Activated naive CD4-positive, alpha-beta T cell treated with anti-CD3 and anti-CD28 coated beads for 36 hours (primary cell): ENCODE measurements at places on chromosomes 16 and 17.
A peak's percentile ranks its signal among the peaks of the same experiment; 100 is the strongest.

DNA sequence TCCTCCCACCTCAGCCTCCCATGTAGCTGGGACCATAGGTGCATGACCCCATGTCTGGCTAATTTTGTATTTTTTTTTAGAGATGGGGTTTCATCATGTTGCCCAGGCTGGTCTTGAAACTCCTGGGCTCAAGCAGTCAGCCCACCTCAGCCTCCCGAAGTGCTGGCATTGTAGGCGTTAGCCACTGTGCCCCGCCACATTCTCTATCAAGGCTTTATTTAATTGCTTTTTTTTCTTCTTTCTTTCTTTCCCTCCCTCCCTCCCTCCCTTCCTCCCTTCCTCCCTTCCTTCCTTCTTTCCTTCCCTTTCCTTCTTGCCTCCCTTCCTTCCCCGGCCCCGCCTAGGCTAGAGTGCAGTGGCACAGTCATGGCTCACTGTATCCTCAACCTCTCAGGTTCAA, 23.7 kb downstream of the RSPRY1 start:
- no peak for DNase-seq

DNA sequence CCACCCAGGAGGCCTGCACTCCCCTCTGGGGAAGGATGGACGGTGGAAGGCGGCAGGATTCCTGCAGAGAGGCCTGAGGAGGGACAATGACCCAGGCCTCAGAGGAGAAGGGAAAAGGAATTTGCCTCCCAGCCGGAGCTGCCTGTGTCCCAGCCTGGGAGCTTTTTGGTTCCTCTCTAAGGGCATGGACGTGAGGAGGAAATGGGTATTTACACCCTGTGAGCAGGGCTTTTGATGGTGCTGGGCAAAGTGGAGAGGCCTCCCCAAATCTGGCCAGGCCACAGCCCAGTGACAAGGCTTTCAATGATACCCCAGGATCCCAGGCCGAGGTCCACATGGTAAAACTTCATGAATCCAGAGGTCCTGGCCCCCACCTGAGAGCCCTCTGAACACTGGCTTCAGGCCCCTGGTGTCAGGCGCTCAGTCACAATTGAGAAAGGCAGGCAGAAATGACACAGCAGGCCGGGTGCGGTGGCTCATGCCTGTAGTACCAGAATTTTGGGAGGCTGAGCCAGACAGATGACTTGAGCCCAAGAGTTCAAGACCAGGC, 56.0 kb upstream of the DOC2B start:
- no peak for DNase-seq

- DNase-seq, result peak; percentile 56
Observed at GRCh38 chr17:72118335-72119076, 2.3 kb upstream of the SOX9 start.

GRCh38 chr16:35747658-35748455, 2288.4 kb downstream of the TP53TG3F start:
- DNase-seq, result no peak

GRCh38 chr16:77308163-77308561, 109.0 kb downstream of the SYCE1L start:
- peak; percentile 10 for DNase-seq

DNA sequence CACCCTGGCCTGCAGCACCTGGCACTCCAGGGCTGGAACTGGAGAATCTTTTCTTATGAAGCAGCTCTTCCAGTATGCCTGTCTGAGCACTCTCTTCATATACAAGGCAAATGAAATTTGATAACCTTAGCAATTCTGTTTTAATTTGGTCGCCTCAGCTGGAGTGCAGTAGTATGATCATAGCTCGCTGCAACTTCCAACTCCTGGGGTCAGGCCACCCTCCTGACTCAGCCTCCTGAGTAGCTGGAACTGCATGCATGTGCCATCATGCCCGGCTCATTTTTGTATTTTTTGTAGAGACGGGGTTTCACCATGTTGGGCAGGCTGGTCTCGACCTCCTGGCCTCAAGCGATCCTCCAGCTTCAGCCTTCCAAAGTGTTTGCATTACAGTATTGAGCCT, 140.8 kb upstream of the CHMP6 start:
- DNase-seq, result no peak

GRCh38 chr17:59436900-59437299, 105.4 kb downstream of the YPEL2 start:
- no peak for DNase-seq

- no peak for DNase-seq
Observed at GRCh38 chr17:63426917-63427308, 19.2 kb downstream of the CYB561 start.

DNA sequence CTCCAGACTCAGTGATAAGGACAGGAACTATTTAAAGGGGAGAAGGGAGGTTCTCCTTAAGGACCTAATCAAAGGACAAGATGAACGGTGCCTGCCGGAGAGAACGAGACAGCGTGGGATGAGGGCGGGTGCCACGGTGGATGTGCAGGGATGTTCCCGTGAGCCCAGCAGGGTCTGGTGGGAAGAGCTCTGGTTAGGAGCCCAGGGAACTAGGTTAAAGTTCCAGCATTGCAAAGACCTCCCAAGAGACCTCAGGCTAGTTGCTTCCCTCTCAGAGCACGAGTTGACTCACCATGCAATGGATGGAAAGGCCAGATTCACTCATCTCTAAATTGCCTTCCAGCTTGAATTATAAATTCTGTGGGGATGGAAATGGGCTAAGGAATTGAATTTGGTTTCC, 14.7 kb downstream of the CCR7 start:
- peak; percentile 9 for DNase-seq

GRCh38 chr17:8412089-8412488, 14.5 kb upstream of the RNF222 start:
- no peak for DNase-seq

- DNase-seq, result no peak
Observed at GRCh38 chr16:71859762-71860521, 14.2 kb downstream of the ATXN1L start.

DNA sequence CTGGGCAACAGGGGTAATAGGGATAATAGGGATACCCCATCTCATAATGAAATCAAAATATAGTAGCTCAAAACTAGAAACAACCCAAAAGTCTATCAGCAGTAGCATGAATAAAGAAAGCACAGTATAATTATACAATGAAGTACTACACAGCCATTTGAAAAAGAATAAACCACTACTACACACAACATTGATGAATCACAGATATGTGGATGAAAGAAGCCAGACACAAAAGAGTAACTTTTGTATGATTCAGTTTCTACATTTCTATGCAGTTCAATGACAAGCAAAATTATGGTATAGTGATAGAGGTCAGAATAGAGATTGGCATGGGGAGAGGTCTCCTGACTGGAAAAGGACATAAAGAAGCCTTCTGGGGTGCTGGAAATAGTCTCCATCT, 2.8 kb upstream of the HOXB13 start:
- DNase-seq, result no peak

GRCh38 chr17:75102385-75102821, 7.4 kb upstream of the ARMC7 start:
- DNase-seq, result no peak

GRCh38 chr17:44956998-44957981, 9.7 kb upstream of the KIF18B start:
- DNase-seq, result no peak

DNA sequence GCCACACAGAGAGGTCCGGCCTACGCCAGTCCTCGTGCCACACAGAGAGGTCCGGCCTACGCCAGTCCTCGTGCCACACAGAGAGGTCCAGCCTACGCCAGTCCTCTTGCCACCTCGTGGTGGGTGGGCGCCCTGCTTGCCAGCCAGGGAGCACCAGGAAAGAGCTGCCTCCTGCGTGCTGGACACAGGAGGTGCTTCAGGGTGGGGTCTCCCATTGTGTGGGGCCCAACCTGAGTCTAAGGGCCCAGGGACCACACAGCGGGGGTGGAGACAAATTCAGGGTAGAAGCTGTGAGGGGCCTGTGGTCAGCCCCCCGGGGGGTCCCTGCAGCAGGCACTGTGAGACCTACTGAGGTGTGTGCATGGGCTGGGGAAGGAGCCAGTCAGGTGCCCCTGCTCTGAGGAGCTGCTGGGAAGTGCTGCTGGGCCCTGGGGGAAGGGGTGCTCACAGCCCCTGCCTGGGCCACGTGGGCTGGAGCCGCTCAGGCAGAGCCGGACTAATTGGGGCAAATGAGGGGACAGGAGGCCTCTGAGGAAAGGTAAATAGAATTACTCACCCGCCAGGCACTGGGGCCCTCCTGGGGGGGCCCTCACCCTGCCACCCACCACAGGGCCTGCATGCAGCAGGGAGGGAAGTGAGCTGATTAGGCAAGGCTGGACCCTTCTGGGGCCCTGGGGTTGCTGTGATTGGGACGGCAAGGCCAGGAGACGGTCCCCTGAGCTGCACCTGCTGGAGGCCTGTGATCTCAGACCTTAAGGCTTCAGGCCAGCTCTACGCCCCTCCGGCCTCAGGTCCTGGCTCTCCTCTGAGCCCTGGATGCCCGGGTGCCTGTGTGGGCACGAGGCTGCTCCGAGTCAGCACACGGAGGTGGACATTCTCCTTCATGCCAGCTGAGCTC, 11.0 kb downstream of the GCGR start:
- no peak for DNase-seq
